Activated naive CD8-positive, alpha-beta T cell treated with anti-CD3 and anti-CD28 coated beads, Interleukin-2, amount 10 ng/mL, durations not matched to agents 7 days and 5 days (primary cell): ENCODE measurements at places on chromosomes 2 and 18. TPM values are rescaled to one million over a fixed set of nuclear protein-coding genes. Genes with fewer than 3 reads are reported as not detected.

Gene SCG2
- total RNA-seq = not detected

Gene ASPRV1
- total RNA-seq = 1.2 TPM

Gene MAP2
- total RNA-seq = not detected

Gene MYO3B
- 0.11 TPM for total RNA-seq

Gene LRP1B
- total RNA-seq = not detected

Gene TMEM200C
- total RNA-seq = not detected

Gene MRPL33
- 50.3 TPM for total RNA-seq

Gene SLC11A1
- 1.6 TPM for total RNA-seq

Gene MYO5B
- not detected for total RNA-seq

Gene GNLY
- total RNA-seq = 27.5 TPM

Gene SP140
- 61.4 TPM for total RNA-seq

Gene SANBR
- total RNA-seq = 5.8 TPM
